ENCODE measurements at places on chromosomes 2 and 18.

DNA sequence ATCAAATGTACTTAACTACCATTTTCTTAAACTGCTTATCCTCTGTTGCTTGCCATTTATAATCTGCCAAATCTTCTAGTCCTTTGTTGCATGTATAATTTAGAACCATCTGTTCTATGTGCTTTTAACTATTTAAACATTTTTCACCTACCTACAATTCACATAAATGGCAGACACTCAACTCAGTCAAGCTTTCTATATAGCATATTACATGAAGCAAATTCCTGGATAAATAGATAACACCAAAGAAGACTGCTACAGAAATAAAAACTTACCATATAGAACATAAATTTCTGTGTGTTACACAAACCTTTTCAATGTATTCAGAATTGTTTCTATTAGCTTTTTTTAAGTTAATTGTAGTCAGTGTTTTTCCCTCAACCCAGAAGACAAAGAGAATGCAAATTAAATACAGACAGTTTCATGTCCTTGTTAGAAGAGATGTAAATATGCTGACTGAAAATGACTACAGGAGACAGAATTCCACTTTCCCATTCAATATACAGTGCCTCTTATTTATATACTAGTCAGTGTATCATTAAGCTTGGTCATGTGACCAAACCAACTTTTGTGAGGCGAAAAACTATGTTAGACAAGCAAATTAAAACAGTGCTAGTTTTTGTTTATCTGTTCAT is 2.6 kb downstream of the BAZ2B start:
- DNase-seq, result peak; percentile 44

DNA sequence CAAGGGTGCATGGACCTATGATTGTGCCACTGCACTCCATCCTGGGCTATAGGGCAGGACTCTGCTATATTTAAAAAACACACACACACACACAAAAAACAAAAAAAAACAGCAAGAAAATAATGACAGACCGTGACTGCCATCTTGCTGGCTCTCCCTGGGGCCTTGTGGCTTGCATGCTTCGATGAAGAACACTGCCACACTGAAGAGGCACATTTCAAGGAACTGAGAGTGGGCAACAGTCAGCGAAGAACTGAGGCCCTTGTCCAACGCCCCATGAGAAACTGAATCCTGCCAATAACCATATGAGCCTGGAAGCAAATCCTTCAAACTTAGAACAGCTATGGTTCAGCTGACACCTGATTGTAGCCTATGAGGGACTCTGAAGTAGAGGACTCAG is 158.1 kb downstream of the CCBE1 start:
- no peak for DNase-seq

DNA sequence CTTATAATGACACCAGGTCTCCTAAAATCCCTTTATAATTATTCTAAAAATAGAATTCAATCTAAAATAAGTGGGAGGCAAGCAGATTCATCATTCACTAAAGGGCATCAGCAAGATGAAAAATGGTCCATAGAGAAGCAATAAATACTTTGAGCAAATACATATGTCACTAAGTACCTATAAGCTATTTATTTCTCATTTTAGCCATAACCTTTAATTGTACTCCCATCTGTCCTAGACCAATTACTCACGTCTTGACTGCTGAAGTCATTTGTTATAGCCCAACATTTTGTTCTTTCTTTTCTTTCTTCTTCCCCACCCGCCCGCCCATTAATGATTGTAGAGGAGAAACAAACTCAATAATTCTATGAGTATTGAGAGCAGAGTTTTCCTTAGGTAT is 105.7 kb downstream of the MAP2 start:
- no peak for DNase-seq

- no peak for DNase-seq
These were observed 218.2 kb downstream of the NDUFA10 start for GRCh38 chr2:239806758-239807434.

GRCh38 chr2:107078584-107078983 is 192.6 kb upstream of the ST6GAL2 start:
- DNase-seq, result no peak

DNA sequence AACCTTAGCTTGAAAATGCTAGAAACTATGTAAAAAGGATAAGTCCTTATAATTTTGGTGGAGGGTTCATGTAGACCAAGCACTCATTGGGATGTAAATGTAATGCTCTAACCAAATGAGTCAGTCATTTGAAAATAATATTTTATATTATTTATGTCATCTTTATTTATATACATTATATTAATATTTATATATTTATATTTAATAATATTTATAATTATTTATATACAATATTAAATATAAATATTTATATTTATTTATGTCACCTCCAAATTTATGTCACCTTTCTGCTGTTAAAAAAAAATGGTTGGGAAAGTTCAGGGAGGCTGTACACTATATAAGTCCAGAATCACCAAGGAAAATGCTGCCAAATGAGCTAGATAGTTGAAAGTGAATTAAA is 254.3 kb downstream of the FIGN start:
- DNase-seq, result no peak

DNA sequence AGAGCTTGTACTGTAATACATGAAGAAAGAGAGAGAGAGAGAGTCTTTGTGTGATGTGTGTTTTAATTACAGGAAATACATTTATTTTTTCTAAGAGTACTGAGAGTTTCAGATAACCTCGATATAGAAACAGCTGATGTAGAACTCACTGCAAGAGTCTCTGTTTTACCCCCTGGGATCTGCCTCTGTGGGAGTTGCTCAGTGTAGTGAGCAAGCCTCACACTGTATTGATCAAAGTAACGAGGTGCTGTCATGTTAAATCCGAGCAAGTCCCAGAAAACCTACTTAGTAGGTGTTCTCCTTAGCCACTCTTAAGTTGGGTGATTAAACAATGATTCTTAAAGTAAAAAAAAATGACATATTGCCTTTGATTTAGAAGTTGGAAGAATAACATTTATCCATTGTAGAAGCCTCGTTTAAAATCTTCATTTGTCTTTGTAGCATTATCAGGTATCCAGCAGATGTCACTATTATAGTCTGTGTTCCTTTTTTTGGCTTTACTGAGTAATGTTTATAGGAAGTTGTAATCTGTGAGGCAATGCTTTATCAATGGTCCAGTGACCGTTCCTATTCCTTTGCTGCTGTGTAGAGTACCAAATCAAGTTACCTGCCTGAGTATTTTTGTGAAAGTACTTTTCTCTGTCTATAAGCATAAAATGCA is 219.0 kb downstream of the MYO3B start:
- peak; percentile 12 for DNase-seq

DNA sequence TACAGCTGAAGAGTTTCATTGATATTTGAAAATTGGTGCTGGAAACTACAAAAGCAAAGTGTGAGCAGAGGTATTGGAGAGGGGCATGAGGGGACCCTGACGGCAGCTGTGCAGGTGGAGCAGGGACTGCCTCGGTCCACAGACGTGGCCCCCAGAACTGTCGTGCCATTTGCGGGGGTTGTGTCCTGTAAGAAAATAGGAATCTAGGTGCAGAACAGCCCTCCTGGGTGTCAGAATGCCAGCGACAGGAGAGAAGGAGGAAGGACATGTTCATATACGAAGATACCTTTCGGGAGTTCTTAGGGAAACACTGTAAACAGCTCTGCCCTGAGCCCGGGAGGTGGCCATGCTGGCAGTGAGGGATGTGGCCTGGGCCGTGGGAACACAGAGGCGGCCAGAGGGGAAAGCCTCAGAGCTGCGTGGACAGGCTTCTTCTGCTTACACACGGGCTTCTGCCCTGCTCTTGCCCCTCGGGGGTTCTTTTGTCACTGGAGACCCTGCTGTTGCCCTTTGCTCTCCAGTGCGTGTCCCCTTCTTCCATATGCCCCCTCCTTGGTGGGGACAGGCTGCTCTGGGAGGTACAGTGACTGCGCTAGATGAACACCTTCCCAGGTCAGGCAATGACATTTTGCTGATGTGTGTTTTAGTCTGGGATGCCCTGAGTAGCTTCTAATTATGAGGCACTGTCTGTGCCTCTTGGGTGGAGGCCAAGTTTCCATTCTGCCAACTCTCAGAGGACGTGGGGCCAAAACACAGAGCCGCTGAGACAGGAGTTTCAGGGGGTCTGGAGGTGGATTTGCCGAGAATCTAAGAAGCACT is 81.9 kb upstream of the TXNDC2 start:
- peak; percentile 53 for DNase-seq

DNA sequence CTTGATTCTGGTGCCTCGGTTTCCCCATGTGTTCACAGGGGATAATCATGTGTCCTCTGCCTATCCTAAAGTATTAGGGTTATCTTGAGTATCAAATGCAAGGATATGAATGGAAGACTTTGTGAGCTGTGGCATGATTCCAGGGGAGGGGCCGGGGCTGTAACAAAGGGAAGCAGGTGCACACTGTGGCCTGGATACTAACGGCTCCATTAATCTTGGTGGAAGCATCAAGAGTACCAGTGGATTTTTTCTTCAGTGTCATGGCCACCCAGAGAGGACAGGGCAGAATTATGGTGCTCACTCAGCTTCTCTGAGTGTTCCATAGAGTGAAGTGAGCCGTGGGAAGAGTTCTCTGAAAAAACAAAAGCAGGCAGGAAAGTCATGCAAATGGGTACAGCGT is 320.1 kb downstream of the ALK start:
- no peak for DNase-seq

GRCh38 chr2:38907743-38908562 is 18.3 kb downstream of the ARHGEF33 start:
- no peak for DNase-seq

GRCh38 chr18:31884020-31884419 is 58.9 kb downstream of the TRAPPC8 start:
- DNase-seq, result no peak

GRCh38 chr18:24274837-24275236 is 122.8 kb downstream of the OSBPL1A start:
- no peak for DNase-seq

- peak; percentile 82 for DNase-seq
These were observed 2.1 kb downstream of the ARID5A start for GRCh38 chr2:96538487-96539214.

- no peak for DNase-seq
These were observed 37.8 kb downstream of the KCTD18 start for GRCh38 chr2:200471928-200472645.

DNA sequence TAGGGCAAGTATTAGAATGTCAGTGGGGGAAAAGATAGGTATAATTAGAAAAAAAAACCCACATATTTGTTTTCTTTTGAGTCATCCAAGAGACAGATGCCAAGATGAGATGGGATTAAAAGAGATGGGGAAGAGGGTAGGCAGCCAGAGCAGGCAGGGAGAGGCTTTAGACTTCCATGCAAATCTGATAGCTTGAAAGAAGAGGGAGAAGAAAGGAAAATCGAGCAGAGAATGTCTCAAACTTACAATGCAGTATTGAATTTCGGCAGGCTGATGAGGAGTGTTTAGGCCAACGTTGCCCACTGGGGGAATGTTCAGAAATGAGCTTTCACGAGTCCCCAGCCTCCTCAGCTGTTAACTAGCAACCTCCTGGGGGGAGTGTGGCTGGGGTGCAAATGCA is 91.3 kb downstream of the SPATS2L start:
- DNase-seq, result peak; percentile 33

DNA sequence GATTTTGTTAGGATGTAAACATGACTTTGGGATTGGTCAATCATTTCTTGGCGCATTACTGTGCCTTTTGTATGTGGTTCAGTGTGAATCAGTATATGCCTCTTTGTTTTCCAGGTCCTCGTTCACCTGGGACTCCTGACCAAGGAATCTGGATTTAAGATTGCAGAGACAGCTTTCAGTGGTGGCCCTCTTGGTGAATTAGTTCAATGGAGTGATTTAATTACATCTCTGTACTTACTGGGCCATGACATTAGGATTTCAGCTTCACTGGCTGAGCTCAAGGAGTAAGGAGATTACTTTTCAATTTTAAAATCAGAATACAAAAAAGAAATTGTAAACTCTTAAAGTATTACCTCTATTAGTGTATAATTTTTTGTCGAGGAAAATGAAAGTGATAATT is 87.6 kb downstream of the MGAT5 start:
- no peak for DNase-seq

DNA sequence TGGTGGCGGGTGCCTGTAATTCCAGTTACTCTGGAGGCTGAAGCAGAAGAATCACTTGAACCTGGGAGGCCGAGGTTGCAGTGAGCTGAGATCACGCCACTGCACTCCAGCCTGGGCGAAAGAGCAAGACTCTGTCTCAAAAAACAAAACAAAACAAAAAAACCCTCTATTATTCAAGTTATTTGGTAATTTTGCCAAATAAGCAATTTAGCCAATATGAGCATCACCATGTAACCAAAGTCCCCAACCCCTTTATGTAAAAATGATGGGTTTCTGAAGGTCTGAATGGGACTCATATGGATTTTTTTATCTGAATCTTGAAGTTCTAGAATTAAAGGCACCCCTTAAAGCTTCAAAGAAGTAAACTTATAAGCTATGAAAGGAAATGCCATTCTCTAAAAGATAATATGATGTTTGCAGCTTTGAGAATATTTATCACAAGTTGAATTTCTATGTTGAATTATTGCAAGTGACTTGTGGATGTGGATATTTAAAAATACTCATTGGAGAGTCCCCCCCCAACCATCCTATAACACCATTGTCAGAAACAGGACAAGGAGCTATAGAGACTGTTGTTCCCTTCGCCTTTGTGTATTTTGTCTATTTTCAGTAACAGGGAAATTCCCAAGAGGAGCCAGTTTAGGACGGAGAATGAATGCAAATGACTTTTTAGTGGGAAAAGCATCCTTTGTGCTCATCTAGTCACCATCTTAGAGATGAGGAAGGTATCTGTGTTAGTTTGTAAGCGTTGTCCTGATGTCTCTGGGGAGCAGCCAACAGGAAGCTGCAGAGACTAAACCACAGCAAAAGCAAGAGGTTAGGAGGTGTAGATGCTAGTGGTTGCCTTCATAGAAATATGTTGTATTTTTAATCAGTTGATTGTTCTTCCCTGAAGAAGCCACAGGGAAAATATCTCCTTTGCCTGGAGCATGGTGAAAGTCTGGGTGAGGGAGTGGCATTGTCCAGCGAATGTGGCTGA is 68.3 kb downstream of the TET3 start:
- DNase-seq, result no peak

- peak; percentile 15 for DNase-seq
These were observed 74.6 kb downstream of the COX7A2L start for GRCh38 chr2:42286268-42286946.

GRCh38 chr2:172404824-172405223 is 22.6 kb upstream of the ITGA6 start:
- DNase-seq, result peak; percentile 88

DNA sequence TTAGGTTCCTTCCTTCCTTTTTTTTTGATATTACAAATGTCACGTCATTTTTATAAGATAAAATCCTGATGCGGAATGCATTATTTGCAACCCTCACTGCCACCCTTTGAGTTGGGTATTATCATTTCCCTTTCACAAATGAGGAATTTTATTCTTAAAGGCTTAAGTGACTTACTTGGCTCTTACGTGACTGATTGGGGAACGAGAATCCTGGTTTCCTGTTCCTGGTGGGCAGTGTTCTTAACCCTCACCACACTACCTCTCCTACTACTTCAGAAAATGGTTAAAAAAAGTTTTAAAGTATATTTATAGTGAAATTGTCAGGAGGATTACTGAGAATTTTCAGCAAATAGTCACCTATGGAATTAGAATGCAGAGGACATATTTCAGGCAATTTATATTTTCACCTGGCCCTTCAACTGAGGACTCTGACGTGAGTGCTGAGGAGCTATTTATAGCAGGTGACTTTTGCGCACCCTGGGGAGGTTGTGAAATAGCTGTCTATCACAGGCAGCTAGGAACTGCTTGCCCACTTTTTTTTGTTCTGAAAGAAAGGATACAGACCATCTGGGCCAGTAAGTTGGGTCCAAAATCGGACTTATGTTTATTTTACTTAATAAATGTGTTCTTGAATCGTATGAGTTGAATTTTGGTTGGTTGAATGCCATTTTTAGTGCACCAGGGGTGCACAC is 18.7 kb upstream of the RASGRP3 start:
- DNase-seq, result no peak

Data from astrocyte of the hippocampus (primary cell).